ENCODE measurements at places on chromosomes 12 and 14.

GRCh38 chr12:109113661-109114321 is 2.6 kb upstream of the ACACB start:
- no peaks in the 10 kb centered on the region for H3K27me3 ChIP-seq
- no peak overlapping the region for H3K4me3 ChIP-seq
- no peak for DNase-seq
- peaks cover 10% of the 10 kb centered on the region for H3K36me3 ChIP-seq
- peaks cover 20% of the 10 kb centered on the region for H3K4me1 ChIP-seq

- H3K27ac ChIP-seq, result peak overlapping the region; percentile 11
- peaks cover 44% of the 10 kb centered on the region for H3K27me3 ChIP-seq
- peak overlapping the region; percentile 72 for H3K4me3 ChIP-seq
Observed at GRCh38 chr14:73246387-73247150, 9.3 kb downstream of the PAPLN start.

GRCh38 chr12:81896771-81897170 is 137.6 kb upstream of the PPFIA2 start:
- DNase-seq, result peak; percentile 6
- peaks cover 5% of the 10 kb centered on the region for H3K36me3 ChIP-seq
- no peak overlapping the region for H3K4me3 ChIP-seq
- H3K27ac ChIP-seq, result no peak overlapping the region

DNA sequence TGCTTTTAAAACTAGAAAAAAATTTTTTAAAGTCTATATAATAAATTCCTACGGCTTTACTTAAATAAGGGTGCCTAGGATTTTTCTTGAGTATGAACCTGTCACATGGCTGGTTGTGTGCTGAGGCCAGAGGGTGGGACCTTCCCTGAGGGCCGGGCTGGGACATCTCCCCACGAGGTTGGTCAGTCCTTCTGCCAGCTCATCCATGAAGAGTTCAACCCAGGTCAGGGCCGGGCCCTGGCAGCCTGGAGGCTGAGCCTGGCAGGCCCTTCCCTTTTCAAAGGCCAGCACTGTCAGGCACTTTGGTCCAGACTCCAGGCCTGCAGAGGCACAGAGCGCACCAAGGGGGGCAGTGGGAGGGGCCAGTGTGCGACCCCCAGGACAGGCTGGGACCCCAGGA is 31.7 kb downstream of the TNFAIP2 start:
- H3K27me3 ChIP-seq, result no peaks in the 10 kb centered on the region
- H3K36me3 ChIP-seq, result no peaks in the 10 kb centered on the region
- H3K4me1 ChIP-seq, result no peaks in the 10 kb centered on the region

DNA sequence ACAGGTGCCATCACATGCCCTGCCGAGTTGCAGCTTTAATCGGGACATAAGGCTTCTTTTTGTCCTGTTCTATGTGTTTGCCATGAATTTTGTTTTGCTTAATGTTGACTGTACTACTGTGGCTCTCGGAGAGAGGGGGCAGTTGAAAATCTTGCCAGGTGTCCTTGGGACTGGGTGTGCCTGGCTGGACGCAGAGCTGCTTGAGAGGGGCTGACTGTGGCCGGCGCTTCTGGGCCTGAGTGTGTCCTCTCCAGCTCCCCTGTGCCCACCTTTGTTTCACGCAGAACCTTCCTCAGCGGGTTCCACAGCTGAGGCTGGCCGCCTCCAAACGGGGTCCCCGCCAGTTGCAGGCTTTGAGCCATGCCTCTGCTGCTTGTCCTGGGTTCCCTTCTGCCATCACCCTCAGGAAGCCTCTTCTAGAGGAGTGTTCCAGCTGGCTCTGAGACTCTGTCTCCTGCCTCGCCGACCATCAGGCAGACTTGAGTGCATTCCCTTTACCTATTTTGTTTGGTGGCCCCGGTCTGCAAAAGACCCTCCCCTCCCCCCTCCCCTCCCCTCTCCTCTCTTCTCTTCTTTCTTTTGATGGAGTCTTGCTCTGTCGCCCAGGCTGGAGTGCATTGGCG is 49.7 kb downstream of the DDX51 start:
- DNase-seq, result no peak
- no peaks in the 10 kb centered on the region for H3K27me3 ChIP-seq
- H3K4me3 ChIP-seq, result no peak overlapping the region
- H3K27ac ChIP-seq, result peak overlapping the region; percentile 51
